Endothelial cell (in vitro differentiated cells): ENCODE measurements at places on chromosomes 1 and 21. TPM values are rescaled to one million over a fixed set of nuclear protein-coding genes. Genes with fewer than 3 reads are reported as not detected.

- no peak for DNase-seq
Measured at GRCh38 chr1:115546846-115547245, 94.9 kb upstream of the VANGL1 start.

GRCh38 chr1:14848625-14849024, 250.1 kb downstream of the KAZN start:
- no peak for DNase-seq

DNA sequence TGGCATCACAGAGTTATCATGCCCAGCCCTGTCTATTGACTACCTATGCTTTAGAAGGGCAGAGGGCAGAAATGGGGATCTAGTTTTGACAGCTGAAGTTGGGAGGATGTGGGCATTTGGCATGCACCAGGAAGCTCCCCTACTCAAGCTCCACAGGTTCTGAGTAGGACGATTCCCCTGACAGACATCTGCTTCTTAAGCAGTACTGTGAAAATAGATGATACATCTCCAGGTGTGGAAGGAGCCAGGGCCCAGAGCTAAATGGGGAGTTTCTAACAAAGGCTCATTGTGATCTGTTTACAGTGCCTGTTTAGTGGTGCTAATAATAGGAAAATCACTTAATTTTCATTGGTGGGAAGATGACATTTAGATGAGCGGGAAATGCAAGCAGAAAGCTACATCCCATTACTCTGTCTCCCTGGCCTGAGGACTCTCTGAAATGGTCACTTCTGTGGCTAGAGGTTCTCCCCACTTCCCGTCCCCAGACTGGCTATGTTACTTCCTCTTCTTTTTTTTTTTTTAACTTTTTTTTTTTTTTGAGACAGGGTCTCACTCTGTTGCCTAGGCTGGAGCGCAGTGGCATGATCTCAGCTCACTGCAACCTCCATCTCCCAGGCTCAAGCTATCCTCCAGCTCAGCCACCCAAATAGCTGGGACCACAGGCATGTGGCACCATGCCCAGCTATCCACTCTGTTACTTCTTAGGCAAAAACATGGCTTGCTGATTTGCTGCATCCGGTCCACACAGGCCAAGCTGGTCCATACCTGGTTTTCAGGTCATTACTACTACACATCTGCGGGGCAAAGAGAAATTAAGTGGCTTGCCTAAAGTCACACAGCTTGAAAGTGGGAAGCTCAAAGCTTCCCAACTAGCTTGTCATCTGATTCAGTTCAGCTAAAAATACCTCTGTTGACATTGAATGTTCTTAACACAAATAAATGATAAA, 23.2 kb upstream of the CNIH3 start:
- DNase-seq = no peak

Gene GPR52
- 0.67 TPM for total RNA-seq
